ENCODE measurements at places on chromosomes 13 and 19. TPM values are rescaled to one million over a fixed set of nuclear protein-coding genes. Genes with fewer than 3 reads are reported as not detected.

The SLC7A10 gene
- total RNA-seq: not detected

The ERVK3-1 gene
- 27.7 TPM for total RNA-seq

DNA sequence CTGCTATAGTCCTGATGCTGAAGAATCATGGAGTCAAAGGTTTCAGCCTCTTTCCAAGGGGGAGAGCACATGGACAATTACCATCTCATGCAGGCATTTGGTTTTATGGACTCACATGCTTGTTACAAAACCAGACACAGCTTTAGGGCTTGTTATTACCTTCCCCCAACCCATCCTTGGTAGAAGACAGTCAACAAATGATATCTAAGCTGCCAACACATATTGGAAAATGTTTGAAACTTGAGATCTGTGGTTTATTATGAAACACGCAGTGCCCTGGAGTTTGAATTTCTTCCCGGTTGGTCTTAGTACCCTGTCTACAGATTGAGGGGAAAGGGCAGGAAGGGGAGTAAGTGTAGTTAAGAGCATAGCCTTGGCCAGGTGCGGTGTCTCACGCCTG is 12.5 kb upstream of the CYP2A6 start:
- H3K4me3 ChIP-seq: no peak overlapping the region
- no peaks in the 10 kb centered on the region for H3K27me3 ChIP-seq
- no peaks in the 10 kb centered on the region for H3K4me1 ChIP-seq
- H3K36me3 ChIP-seq: no peaks in the 10 kb centered on the region
- no peak for DNase-seq
- H3K27ac ChIP-seq: no peak overlapping the region

GRCh38 chr13:35953537-35954206 is 177.5 kb downstream of the DCLK1 start:
- no peaks in the 10 kb centered on the region for H3K4me1 ChIP-seq
- H3K4me3 ChIP-seq: no peak overlapping the region
- H3K36me3 ChIP-seq: no peaks in the 10 kb centered on the region
- no peaks in the 10 kb centered on the region for H3K27me3 ChIP-seq
- H3K27ac ChIP-seq: no peak overlapping the region

DNA sequence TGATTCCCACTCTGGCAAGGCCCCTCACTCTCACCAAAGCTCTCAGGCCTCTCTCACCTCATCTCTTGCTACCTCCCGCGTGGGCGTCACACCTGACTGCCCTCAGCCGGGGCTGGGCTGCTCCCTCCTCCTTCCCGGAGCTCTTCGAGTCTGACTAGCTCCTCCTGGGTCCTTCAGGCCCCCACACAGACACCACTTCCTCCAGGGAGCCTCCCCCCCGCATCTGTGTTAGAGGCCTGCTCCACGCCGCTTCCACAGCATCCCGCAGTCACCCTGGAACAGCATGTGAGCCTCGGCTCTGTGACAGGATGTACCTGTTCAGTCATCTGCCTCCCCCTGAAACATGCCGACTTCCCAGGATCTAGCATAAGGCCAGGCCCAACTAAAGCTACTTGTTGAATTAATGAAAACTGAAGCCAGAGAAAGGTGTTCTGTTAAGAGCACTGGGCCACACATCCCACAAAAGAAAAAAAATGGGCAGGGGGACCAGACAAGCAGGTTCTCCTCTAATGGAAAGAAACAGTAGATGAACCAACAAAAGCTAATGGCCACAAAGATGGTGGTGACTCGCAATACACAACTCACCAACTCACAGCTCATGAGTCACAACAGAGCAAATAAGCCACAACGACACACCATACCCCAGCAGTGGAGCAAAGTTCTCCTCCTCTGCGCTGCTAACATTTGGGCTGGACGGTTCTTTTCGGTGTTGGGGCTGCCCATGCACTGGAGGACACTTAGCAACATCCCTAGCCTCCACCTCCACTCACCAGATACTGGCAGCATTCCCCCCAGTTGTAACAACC is 3.0 kb downstream of the PPP6R1 start:
- H3K27ac ChIP-seq: peak overlapping the region; percentile 99
- no peaks in the 10 kb centered on the region for H3K27me3 ChIP-seq
- H3K36me3 ChIP-seq: peaks cover 50% of the 10 kb centered on the region
- H3K4me3 ChIP-seq: peak overlapping the region; percentile 88
- peaks cover 46% of the 10 kb centered on the region for H3K4me1 ChIP-seq
- DNase-seq: peak; percentile 83

GRCh38 chr13:100753376-100753775 is 78.8 kb upstream of the TMTC4 start:
- H3K4me3 ChIP-seq: no peak overlapping the region
- peaks cover 4% of the 10 kb centered on the region for H3K27me3 ChIP-seq
- DNase-seq: no peak
- no peak overlapping the region for H3K27ac ChIP-seq
- H3K4me1 ChIP-seq: no peaks in the 10 kb centered on the region
- H3K36me3 ChIP-seq: no peaks in the 10 kb centered on the region
